Cortex of kidney (tissue), 1 donor: ENCODE measurements at places on chromosomes 1 and 21.

DNA sequence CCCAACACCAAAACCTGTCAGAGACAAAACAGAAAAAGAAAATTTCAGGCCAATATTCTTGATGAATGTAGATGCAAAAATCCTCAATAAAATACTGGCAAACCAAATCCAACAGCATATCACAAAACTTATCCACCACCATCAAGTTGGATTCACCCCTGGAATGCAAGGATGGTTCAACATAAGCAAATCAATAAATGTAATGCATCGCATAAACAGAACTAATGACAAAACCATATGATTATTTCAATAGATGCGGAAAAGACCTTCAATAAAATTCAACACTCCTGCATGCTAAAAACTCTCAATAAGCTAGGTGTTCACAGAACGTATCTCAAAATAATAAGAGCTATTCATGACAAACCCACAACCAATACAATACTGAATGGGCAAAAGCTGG is 3.8 kb upstream of the OR2L5 start:
- no peak for DNase-seq

GRCh38 chr1:85366391-85367170 is 90.1 kb upstream of the BCL10 start:
- DNase-seq: no peak

DNA sequence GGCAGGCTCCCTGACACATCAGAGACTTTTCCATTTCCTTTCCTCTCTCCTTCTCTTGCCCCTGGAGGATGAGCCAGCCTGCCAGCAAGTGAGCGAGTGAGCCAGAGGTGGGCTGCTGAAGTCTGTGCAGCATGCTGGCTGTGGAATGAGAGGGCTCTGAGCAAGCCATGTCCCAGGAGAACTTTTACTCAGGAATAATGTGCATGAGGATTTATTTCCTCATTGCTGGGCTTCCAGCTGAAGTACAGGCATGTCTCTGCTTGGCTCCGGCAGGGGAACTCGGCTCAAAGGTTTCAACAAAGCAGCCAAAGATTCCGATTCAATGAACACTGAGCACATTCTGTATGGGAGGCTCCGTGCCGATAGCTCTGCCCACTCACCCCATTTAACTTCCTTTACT is 43.7 kb downstream of the UBIAD1 start:
- DNase-seq: no peak

GRCh38 chr1:230966358-230966873 is 12.2 kb downstream of the TTC13 start:
- DNase-seq: no peak

GRCh38 chr1:83102630-83103071 is 896.3 kb downstream of the TTLL7 start:
- DNase-seq: no peak

GRCh38 chr1:84365225-84366221 is 32.8 kb upstream of the DNASE2B start:
- no peak for DNase-seq

- DNase-seq: no peak
Observed at GRCh38 chr1:170460414-170461155, 71.4 kb upstream of the GORAB start.

DNA sequence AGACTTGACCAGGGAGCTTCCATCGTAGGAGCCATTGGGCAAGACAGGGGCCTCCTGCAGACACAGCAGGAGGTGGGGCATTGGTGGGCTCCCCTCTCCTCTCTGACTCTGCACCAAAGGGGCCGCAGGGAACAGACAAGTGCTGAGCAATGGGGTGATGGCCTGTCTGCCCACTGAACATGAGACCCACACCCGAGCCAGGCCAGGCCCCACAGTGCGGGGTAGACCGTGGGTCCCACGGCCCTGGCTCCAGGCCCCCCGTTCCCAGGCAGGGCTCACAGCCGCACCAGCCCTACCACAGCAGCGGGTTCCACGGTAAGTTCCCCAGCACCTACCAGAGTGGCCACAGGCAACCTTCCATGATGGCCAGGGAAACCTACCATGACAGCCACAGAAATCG is 45.9 kb downstream of the CHD5 start:
- DNase-seq: no peak

DNA sequence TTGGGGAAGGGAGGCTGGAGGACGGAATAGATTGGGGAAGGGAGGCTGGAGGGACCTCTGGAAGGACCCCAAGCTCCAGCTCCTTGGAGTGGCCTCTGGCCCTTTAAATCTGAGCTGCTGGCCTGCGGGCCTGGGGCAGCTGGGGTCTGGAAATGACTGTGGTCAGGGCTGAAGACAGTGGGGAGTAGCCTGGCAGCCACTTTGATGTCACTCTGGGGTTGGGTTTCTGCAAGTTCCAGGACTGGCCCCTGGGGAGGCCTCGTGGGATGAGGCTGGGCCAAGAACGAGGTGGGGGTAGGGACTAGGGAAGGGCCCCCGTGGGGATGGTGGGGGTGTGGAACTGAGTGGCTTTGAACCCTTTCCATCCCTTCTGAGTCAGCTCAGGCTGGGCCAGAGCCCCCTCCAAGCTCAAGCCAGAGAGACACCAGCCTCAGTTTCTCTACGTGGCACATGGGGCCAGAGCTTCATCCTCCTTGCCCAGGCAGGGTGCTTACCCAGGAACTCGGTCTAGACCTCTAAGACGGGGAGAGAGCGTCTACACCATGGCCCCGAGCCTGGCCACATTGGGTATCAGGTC is 59.7 kb downstream of the ALPL start:
- DNase-seq: no peak

DNA sequence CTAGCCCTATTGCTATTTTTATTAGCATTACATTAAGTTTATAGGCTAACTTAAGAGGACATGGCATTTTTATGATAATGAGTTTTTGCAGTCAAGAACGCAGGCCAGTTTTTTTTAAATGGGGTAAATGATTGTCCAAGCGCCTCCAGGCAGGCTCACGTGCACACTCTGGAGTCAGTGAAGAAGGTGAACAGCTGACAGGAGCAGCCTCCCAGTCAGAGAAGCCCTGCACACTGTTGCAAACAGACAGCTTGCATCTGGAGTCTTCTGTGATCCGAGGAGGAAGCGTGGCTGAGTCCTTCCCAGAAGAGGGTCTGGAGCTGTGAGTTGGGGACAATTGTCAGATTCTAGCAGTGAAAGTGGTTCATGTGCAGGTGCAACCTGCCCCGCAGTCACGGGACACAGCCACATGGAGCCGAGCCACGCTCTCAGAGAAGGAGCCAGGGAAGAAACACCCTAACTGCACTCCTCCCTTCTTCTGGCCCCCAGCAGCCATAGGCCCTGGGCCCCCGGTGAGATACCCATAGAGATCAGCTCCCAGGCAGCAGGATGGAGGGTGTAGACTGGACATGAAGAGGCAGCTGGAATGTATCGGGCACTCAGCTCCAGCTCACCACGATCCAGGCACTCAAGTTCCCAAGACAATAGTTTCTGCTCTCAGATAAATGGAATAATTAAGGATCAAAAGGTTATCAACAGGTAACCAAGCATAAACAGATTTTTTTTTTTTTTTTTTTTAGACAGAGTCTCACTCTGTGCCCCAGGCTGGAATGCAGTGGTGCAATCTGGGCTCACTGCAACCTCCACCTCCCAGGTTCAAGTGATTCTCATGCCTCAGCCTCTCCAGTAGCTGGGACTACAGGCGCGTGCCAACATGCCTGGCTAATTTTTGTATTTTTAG is 26.4 kb downstream of the CAPN2 start:
- DNase-seq: no peak

GRCh38 chr1:155017041-155017945 is 14.7 kb downstream of the ZBTB7B start:
- no peak for DNase-seq

- DNase-seq: no peak
Observed at GRCh38 chr1:68276448-68276847, 44.1 kb upstream of the WLS start.
